ENCODE measurements at places on chromosomes 5 and 9. TPM values are rescaled to one million over a fixed set of nuclear protein-coding genes. Genes with fewer than 3 reads are reported as not detected.

Gene SHOC1
- not detected for total RNA-seq

GRCh38 chr9:136982232-136983051 is at the start of gene LCNL1:
Gene LCNL1 (plus strand): TSS chr9:136982993. CDS start chr9:136983587, 594 bp downstream.
- no peak for DNase-seq

- no peak for DNase-seq
Observed at GRCh38 chr9:31606678-31607077, 777.8 kb upstream of the ACO1 start.

- DNase-seq = no peak
Observed at GRCh38 chr5:149610589-149611255, 29.4 kb downstream of the ARHGEF37 start.

DNA sequence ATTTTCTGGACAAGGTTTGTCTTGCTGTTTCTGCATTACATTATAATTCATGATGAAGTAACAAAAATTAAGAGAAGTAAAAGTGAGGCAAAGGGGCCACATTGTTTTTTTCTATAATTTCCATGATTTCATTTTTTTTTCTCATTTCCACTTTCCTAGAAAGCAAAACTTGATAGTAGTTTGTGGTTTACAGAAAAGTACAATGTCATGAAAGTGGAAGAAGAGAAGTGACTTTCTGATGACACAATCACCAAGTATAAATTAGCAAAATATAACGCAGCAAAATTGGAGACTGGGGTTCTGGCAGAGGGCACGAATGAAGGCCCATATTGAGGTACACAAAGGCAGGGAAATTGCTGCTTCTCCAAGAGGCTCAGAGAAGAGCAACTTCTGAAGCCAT is 5.0 kb upstream of the IFNA14 start:
- DNase-seq = no peak

- no peak for DNase-seq
Observed at GRCh38 chr5:132416306-132417009, 46.9 kb downstream of the SLC22A5 start.

Gene GPX8
- not detected for total RNA-seq

- DNase-seq = no peak
Observed at GRCh38 chr9:69899491-69899890, 78.9 kb downstream of the CFAP95 start.

Gene SPAAR
- not detected for total RNA-seq

DNA sequence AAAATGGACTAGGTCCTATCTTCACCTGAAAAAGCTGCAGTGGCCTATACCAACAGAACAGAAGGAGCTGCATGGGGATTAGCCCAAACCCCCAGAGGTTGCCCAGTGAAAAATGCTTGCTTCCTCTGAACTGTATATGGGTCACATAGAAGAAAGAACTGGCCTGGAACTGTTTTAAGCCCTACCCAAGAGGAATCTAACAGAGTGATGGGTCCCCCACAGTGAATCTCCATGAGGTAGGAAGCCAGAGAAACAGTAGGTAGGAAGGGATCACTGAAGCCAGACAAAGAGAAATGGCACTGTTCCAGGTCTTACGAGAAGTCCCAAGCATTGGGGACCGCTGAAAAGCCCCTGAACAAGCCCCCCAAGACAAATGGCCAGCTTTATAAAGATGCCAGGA is 28.8 kb upstream of the TRIM32 start:
- DNase-seq = no peak

GRCh38 chr5:9279774-9280173 is 266.1 kb downstream of the SEMA5A start:
- DNase-seq = no peak

- DNase-seq = no peak
Observed at GRCh38 chr5:126998895-126999570, 31.3 kb downstream of the MARCHF3 start.

All from activated naive CD4-positive, alpha-beta T cell treated with anti-CD3 and anti-CD28 coated beads for 36 hours (primary cell).